ENCODE measurements at places on chromosomes 2 and 18. TPM values are rescaled to one million over a fixed set of nuclear protein-coding genes. Genes with fewer than 3 reads are reported as not detected.

Gene SLC23A3
- total RNA-seq, result 0.92 TPM

Gene PLEK
- 2.2 TPM for total RNA-seq

Gene DNAJC10
- total RNA-seq, result 55.4 TPM

GRCh38 chr2:207792244-207792785 is 22.6 kb upstream of the FZD5 start:
- no peaks in the 10 kb centered on the region for H3K36me3 ChIP-seq
- no peak overlapping the region for H3K27ac ChIP-seq
- no peak overlapping the region for H3K4me3 ChIP-seq
- H3K27me3 ChIP-seq, result peaks cover 8% of the 10 kb centered on the region
- H3K4me1 ChIP-seq, result no peaks in the 10 kb centered on the region

GRCh38 chr2:903223-903900 is 47.3 kb upstream of the SNTG2 start:
- H3K27ac ChIP-seq, result no peak overlapping the region
- no peak overlapping the region for H3K4me3 ChIP-seq

- H3K4me1 ChIP-seq, result no peaks in the 10 kb centered on the region
- H3K36me3 ChIP-seq, result no peaks in the 10 kb centered on the region
- no peak for DNase-seq
- no peak overlapping the region for H3K27ac ChIP-seq
- no peaks in the 10 kb centered on the region for H3K27me3 ChIP-seq
These were observed 658.7 kb upstream of the LINC00305 start for GRCh38 chr18:64807560-64807959.
